ENCODE measurements at places on chromosomes 1 and 21. TPM values are rescaled to one million over a fixed set of nuclear protein-coding genes. Genes with fewer than 3 reads are reported as not detected.

The LRRC8C gene
- total RNA-seq = 3.2 TPM

The KIF17 gene
- total RNA-seq = 1.1 TPM

- H3K27me3 ChIP-seq = no peaks in the 10 kb centered on the region
- peaks cover 16% of the 10 kb centered on the region for H3K36me3 ChIP-seq
- no peak for DNase-seq
- no peak overlapping the region for H3K27ac ChIP-seq
- no peak overlapping the region for H3K4me3 ChIP-seq
Observed at GRCh38 chr21:43627527-43627926, 31.8 kb downstream of the HSF2BP start.

GRCh38 chr1:177035586-177035985 is 128.9 kb downstream of the ASTN1 start:
- no peak for DNase-seq
- no peak overlapping the region for H3K4me3 ChIP-seq
- no peak overlapping the region for H3K27ac ChIP-seq
- peaks cover 3% of the 10 kb centered on the region for H3K4me1 ChIP-seq
- H3K27me3 ChIP-seq = peaks cover 17% of the 10 kb centered on the region
- no peaks in the 10 kb centered on the region for H3K36me3 ChIP-seq

The ATP1A4 gene
- total RNA-seq = not detected

The CFAP107 gene
- total RNA-seq = 2.8 TPM

- H3K36me3 ChIP-seq = no peaks in the 10 kb centered on the region
Observed at GRCh38 chr1:18041685-18042355, 65.8 kb upstream of the IGSF21 start.

The CREG1 gene
- total RNA-seq = 32.3 TPM

The KCNA3 gene
- total RNA-seq = 0.75 TPM

- peaks cover 6% of the 10 kb centered on the region for H3K36me3 ChIP-seq
- H3K4me1 ChIP-seq = peaks cover 34% of the 10 kb centered on the region
- H3K27ac ChIP-seq = no peak overlapping the region
- H3K4me3 ChIP-seq = no peak overlapping the region
- no peak for DNase-seq
- H3K27me3 ChIP-seq = no peaks in the 10 kb centered on the region
Observed at GRCh38 chr1:145785547-145785946, 38.3 kb downstream of the RNF115 start.

DNA sequence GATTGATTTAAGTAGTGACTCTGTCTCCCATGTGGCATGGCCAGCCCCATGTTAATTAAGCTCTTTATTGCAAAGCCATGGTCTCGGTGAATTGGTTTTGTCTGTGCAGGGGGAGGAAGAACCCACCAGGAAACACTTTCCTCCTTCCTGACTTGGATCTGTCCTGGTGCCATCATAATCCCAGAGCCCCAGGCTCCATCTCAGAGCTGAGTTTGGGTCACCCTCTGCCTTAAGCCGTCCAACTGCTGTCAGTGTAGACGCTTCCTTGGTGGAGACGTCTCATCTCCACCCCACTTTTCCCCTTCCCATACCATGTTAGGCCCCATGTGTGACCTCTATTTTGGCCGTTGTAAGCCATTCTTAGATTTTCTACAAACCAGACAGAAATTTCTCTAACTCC is 36.0 kb upstream of the COL6A2 start:
- no peak for DNase-seq
- H3K27ac ChIP-seq = no peak overlapping the region
- no peak overlapping the region for H3K4me3 ChIP-seq
- H3K4me1 ChIP-seq = peaks cover 11% of the 10 kb centered on the region
- H3K36me3 ChIP-seq = no peaks in the 10 kb centered on the region

DNA sequence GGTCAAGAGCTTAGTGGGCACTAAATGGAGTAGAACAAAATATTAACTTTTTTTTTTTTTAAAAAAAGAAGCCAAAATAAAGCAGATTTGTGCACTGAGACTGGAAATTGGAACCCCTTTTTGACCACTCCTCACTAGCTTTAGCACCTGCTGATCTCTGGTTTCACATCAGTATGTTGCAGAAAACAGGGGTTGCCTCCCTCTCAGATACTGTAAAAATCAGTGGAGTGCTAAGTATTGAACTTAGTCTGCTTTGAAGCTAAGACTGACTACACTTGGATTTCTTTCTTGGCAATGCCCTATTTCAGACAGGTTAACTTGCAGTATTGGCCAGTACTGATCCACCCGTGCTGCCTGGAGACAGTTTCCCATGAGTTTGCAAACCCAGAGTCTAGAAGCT is 2.7 kb upstream of the KIAA0040 start:
- peaks cover 60% of the 10 kb centered on the region for H3K27me3 ChIP-seq
- no peaks in the 10 kb centered on the region for H3K36me3 ChIP-seq
- DNase-seq = no peak
- peaks cover 12% of the 10 kb centered on the region for H3K4me1 ChIP-seq

DNA sequence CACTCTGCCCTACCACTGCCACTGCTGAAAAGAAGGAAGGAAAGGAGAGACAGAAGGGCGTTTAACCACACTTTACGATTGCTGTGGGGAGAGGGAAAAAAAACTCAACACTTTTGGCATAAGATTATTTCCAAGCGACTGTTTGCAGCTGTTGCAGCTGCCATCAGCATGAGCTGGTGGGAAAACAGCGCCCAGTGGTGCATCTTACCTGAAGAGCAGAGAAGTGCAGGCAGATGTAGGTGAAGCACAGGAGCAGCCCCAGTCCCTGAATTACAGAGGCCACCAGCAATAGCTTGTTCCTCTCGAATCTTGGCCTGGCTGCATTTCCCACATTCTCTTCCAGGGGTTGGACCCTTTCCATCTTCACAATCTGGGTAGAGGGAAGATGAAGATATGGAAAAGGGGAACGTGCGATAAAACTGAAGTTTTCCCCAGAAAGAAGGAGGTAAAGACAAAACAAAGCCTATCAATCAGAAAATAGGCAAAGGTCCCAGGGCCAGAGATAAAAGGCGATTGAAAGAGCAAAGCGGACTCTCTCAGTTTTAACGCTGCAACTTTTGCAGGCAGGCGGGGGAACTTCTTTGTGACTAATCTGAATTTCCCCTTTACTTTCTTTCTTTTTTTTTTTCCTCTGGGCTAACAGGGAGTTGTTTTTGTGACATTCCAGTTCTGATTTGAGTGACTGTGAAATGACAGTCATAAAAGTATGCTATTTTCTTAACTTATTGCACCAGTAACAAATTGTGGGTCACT is at the start of gene TNFSF4:
TNFSF4 (minus strand) TSS at position 516 of the 753 bp plus-strand sequence; CDS start at position 361, 155 bp downstream.
- H3K27me3 ChIP-seq = no peaks in the 10 kb centered on the region
- H3K4me3 ChIP-seq = no peak within 1 kb of the TSS
- H3K27ac ChIP-seq = peak within 1 kb of the TSS; percentile 27

DNA sequence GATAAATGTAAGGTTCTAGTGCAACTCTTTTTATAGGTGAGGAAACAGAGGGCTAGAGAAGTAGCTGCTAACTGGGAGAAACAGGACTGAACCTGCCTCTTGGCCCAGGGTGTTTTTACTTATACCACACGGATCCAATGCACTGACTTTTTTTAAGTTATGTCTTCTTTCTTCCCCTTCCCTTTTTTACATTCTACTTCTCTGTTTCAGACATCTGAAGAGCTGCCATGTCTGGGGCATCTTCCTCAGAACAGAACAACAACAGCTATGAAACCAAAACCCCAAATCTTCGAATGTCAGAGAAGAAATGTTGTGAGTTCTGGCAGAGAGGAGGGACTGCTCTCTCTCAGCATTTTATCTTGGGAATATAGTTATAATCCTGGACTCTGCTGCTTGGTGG is 1.4 kb downstream of the PFKFB2 start:
- no peak for DNase-seq
- peaks cover 6% of the 10 kb centered on the region for H3K27me3 ChIP-seq
- H3K36me3 ChIP-seq = no peaks in the 10 kb centered on the region
- H3K27ac ChIP-seq = no peak overlapping the region

The TLR5 gene
- 3.9 TPM for total RNA-seq

The MFSD2A gene
- total RNA-seq = 1.8 TPM

DNA sequence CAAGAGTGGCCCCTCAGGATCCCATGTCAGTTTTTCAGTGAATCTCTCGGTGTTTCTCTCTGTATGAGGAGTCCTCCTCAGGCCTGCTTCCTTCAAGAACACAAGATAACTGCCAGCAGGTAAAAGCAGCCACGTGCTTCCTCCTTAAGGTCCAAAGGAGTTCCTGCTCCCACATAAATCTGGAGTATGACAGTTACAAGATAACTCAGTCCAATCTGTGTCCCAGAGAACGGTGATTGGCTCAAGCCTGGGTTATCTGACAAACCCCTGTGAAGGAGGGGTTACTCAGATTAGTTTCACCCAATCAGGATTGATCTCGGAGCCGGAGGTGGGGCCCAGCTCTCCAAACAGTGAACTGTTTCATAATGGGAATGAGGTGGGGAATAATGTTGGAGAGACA is 5.8 kb upstream of the ANKRD13C start:
- H3K4me1 ChIP-seq = peaks cover 11% of the 10 kb centered on the region
- H3K36me3 ChIP-seq = no peaks in the 10 kb centered on the region
- no peak for DNase-seq

The PLD5 gene
- 3.0 TPM for total RNA-seq

DNA sequence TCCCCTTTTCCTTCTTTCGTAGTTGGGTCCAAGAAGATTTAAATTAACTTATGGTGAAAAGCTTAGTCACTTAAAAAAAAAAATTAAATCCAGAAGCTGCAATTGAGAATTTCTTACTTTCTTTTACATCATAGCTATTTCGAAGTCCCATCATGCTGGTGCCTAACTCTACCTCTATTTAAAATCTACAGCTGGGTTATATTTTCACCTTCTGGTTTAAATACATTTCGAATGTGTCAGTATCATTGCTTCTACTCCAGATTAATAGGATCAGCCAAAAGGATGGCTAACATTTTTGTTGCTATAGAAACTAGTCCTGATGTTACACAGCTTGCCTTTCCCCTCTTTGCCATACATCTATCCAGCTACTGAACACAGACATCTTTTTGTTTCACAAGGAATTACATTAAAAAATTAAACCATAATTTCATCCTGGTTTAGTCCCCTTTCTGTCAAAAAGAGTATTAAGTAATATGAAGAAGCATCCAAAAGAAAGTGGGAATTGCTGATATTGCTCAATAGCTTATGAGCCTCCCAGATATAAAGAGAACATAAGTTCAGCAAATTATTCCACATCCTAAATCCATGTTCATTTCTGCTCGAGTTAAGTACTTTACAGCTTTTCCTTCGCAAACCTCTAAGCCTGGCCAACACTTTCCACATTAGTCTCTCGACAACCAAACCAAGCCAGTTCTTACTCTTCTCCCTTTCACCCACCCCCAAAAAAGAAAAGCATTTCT is 396.7 kb upstream of the DAB1 start:
- H3K4me1 ChIP-seq = no peaks in the 10 kb centered on the region
- no peak overlapping the region for H3K27ac ChIP-seq
- no peak for DNase-seq
- H3K4me3 ChIP-seq = no peak overlapping the region
- peaks cover 15% of the 10 kb centered on the region for H3K27me3 ChIP-seq

GRCh38 chr1:80248886-80249285 is 1242.4 kb upstream of the ADGRL4 start:
- DNase-seq = no peak
- H3K36me3 ChIP-seq = peaks cover 5% of the 10 kb centered on the region
- H3K27me3 ChIP-seq = no peaks in the 10 kb centered on the region
- no peaks in the 10 kb centered on the region for H3K4me1 ChIP-seq

DNA sequence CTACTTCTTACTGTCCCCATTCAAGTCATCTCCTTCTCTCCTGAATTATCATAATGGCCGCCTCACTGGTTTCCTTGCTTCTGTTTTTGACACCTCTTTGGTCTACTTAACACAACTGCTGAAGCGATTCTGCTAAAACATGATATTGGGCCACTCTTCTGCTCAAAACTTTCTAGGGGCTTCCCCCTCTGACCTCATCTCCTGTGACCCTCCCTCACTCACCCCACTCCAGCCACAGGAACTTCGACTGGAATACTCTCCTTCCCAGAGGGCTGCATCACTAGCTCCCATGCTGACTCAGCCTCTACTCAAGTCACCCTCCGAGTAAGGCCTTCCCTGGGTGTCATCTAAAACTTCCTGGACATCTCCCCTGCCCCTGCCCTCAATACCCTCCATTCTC is 35.7 kb downstream of the NRIP1 start:
- peaks cover 14% of the 10 kb centered on the region for H3K36me3 ChIP-seq
- no peaks in the 10 kb centered on the region for H3K27me3 ChIP-seq
- peak overlapping the region; percentile 8 for H3K27ac ChIP-seq
- DNase-seq = no peak

DNA sequence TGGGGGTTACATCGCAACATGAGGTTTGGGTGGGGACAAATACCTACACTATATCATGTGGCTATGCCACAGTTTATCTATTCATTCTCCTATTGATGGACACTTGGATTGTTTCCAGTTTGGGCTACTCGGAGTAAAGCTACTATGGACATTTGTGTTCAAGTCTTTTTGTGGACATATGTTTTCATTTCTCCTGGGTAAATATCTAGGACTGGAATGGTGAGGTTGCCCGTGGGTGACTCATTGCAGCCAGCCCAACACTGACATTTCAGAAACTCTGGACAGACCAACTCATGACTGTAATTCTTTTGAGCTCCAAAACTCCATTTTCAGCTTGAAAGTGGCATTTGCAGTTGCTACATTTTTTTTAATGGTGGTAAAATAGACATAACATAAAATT is 82.7 kb downstream of the KAZN start:
- H3K4me3 ChIP-seq = no peak overlapping the region
- no peak for DNase-seq
- peaks cover 5% of the 10 kb centered on the region for H3K36me3 ChIP-seq

DNA sequence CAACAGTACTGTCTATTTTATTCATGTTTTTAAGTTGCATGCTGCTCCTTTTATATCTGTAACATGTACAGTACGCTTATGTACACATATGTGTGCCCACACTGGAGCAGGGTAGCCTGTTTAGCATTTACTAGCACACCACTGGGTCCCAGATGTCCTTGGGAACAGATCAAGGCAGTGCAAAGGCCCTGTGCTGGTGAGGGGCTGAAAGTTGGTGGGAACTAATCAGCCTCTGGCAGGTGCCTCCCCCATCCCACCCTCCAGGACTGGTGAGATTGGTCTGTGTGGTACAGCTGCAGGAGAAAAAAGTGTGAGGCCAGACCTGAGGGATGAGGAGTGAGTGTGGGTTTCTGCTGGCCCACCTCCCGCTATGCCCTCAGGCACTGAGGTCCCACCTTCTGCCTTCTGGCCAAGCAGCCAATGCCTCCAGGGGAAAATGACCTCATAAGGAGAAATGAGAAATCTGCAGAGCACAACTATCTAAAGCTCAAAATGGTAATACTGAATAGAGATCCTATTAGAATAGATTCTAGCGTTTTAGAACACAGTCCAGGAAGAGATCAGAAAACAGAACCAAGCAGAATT is 58.9 kb downstream of the POFUT2 start:
- H3K27ac ChIP-seq = no peak overlapping the region
- no peaks in the 10 kb centered on the region for H3K27me3 ChIP-seq
- H3K4me1 ChIP-seq = peaks cover 3% of the 10 kb centered on the region
- DNase-seq = no peak
- H3K36me3 ChIP-seq = no peaks in the 10 kb centered on the region
